ENCODE measurements at places on chromosomes 11 and 22. TPM values are rescaled to one million over a fixed set of nuclear protein-coding genes. Genes with fewer than 3 reads are reported as not detected.

The NELL1 gene
- total RNA-seq, result not detected

The NRGN gene
- total RNA-seq, result 8.3 TPM

The CAPN5 gene
- 8.3 TPM for total RNA-seq

The ZNF408 gene
- 15.2 TPM for total RNA-seq

The P2RX3 gene
- total RNA-seq, result 0.21 TPM

The MYEOV gene
- total RNA-seq, result 109 TPM

The CCDC34 gene
- 31.2 TPM for total RNA-seq

The OR2AT4 gene
- total RNA-seq, result 0.01 TPM

The RFPL1 gene
- not detected for total RNA-seq

The TP53I11 gene
- 46.6 TPM for total RNA-seq

The CARD10 gene
- total RNA-seq, result 40.8 TPM

The PHOX2A gene
- total RNA-seq, result not detected

The GNAZ gene
- total RNA-seq, result 2.2 TPM
